T follicular helper cell (primary cell): ENCODE measurements at places on chromosomes 16 and 17.

DNA sequence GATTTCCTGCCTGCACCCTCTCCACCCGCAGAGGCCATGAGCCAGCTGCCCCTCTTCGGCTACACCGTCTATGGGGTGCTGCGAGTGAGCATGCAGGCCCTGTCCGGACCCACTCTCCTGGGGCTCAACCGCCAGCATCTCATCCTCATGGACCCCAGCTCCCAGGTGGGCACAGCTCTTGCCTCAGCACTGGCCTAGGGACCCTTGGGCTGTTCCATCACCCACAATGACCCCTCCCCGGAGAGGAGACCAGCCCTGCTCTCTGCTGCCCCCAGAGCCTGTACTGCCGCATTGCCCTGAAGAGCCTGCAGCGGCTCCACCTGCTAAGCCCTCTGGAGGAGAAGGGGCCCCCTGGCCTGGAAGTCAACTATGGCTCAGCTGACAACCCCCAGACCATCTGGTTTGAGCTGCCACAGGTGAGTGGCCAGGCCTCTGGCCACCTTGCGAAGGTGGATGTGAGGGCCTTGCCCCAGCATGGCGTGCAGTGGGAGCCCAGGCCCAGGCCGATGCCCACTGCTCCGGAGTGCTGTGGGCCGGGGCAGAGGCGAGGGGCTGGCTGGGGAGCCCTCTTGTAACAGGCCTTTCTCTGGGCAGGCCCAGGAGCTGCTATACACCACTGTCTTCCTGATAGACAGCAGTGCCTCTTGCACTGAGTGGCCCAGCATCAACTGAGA, 7.3 kb upstream of the SMIM5 start:
- DNase-seq, result no peak

DNA sequence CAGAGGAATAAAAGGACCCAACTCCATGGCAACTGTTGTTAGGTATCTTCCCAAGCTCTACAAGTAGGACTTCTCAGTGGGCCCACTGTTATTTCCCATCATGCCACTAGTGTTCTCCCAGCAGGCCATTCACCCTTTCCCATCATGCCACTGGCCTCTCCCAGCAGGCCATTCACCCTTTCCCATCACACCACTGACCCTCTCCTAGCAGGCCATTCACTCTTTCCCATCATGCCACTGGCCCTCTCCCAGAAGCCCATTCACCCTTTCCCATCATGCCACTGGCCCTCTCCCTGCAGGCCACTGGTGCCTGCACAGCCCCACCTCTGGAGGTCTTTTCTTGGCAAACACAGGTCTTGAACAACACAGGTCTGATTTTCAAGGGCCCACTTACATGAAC, 36.3 kb downstream of the IFT140 start:
- no peak for DNase-seq

- peak; percentile 58 for DNase-seq
Observed at GRCh38 chr17:82065638-82066303, at the start of gene DUS1L. DUS1L (minus strand) TSS chr17:82065804; CDS start chr17:82065059, 745 bp downstream.

- DNase-seq, result no peak
Observed at GRCh38 chr17:74645010-74645409, 21.5 kb upstream of the CD300E start.

DNA sequence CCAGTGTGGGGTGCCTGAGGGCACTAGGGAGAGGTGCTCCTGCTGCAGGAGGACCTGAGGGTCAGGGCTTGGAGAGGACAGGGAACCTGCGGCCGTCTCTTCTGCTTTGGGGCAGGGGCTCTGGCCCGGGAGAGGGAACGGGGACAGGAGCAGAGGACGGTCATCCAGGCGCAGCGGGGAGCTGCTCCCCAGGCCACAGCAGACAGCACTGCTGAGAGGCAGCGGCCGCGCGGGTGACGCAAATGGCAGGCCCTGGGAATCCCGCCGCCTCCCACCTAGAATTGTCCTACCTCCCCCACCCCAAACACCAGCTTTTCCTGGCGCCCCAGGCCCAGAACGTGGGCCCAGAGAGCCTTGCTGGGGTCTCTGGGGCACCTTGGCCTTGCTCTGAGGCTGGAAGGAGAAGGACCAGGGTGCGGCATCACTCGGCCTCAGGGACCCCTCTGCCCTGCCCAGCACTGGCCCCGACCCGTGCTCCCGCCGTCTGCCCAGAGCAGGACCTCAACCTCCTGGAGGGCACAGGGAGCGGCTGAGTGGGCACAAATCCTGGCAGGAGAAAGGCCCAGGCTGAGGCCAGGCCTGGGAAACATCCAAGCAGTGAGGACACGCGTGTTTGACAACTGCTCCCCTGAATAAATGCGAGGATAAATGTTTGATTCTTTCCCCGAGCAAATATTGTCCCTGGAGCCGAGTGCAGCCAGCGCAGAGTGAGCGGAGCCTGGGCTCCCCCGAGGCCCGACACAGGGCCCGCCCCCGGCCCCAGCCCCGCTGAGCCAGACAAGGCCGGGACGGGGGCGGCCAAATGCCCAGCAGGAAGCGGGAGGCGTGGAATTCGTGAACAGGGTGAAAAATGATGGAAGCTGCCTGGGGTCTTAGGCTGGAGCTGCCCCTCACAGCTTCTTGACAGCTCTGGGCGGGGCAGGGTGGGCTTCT, 8.5 kb downstream of the SSTR5 start:
- DNase-seq, result no peak

GRCh38 chr16:31377210-31377903, 15.8 kb upstream of the ITGAD start:
- DNase-seq, result no peak

DNA sequence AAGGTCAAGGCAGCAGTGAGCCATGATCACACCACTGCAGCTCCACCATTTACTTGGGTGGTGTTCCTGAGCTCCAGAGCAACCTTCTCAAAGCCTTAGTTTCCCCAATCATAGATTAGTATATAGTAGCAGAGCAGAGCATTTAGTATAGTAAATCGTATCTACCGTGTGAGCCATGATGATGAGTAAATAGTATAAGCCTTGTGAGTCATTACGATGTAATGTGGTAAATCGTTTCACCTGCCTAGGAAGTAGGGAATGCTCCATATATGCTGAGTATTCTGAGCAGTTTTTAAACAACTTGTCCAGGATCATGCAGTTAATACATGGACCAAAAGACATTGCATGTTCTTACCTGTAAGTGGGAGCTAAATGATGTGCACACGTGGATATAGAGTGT, 66.4 kb downstream of the SCNN1B start:
- no peak for DNase-seq

GRCh38 chr17:37512442-37513068, 22.9 kb downstream of the DUSP14 start:
- no peak for DNase-seq

DNA sequence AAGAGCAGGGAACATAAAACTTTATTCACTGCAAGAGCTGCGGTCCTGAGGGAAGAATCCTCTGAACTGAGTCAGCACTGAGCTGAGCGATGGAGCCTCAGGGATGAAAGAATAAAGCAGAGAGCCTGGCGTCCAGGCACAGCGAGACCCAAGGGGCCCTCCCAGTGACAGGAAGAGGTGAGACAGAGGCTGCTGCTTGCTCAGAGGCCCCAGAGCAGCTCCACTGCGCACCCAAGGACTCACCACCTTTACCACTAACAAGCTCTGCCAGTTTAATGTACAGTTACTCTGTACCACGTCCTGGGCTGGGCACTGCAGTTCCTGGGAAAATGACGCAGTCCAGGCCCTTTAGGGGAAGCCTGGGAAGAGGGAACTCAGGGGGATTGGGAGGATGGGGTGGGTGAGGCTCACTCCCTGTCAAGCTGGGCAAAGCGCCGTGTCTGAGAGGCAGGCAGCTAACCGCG, 5.6 kb downstream of the GFAP start:
- DNase-seq, result no peak

DNA sequence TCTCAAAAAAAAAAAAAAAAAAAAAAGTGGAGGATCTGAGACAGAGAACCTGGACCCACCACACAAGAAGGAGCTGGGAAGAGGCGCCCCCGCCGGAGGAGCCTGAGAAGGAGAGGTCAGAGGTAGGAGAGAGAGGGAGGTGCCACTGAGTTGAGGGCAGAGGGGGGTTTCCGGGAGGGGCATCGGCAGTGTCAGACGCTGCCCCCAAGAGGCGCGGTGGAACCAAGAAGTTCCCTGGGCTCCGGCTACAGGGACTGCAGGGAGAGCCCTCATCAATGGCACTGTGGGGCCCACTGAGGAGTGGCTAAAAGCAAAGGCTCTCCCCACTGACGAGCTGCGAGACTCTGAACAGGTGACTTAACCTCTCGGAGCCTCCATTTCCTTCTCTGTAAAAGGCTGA, 4.2 kb downstream of the CCDC42 start:
- DNase-seq, result peak; percentile 15

GRCh38 chr17:52388941-52389340, 230.4 kb upstream of the CA10 start:
- DNase-seq, result no peak

DNA sequence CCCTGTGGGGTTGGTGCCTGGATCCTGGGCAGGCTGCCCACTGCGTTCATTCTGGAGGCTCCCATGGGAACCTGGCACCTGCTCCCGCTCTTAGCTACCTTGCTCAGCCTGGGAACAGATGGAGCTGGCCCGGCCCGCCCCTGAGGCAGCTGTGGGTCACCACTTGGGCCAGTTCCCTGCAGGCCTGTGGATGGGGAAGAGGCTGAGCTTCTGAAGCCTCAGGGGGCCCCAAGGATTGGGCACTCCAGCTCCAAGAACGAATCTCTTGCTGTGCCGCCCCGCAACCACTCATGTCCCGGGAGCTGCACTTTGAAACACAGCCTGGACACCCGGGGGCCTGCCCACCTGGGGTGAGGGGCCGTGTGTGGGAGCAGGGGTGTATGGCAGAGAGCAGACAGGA, 37.7 kb downstream of the BAHCC1 start:
- no peak for DNase-seq

GRCh38 chr16:53372992-53373871, 61.0 kb upstream of the RBL2 start:
- DNase-seq, result peak; percentile 73

DNA sequence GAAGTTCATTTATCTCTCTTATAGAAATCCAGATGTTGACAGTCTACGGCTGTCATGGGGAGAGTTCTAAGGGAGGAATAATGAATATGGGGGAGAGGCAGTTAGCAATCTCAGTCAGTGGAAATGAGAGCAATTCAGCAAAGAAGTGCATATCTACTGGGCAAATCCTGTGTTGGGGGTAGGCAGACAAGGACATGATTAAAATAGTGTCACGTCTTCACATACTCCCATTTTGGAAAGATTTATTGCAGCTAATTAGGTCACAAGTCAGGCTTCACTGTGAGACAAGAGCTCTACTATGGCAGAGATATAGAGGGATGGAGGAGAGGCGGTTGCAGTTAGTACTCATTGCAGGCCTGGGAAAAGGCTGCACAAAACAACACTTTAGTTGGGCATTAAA, 29.8 kb downstream of the LRRC36 start:
- no peak for DNase-seq

- no peak for DNase-seq
Observed at GRCh38 chr16:49696414-49697101, 159.4 kb downstream of the ZNF423 start.

DNA sequence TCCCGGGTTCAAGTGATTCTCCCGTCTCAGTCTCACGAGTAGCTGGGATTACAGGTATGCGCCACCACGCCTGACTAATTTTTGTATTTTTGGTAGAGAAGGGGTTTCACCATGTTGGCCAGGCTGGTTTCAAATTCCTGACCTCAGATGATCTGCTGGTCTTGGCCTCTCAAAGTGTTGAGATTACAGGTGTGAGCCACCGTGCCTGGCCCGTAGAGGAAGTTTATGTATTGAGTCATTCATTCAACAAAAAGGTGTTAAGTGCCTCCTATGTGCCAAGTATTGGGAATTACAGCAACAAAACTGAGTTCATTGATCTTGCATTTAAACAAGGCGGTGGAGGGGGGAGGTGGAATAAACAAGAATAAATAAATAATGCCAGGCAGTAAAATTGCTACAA, 10.2 kb upstream of the CNOT1 start:
- no peak for DNase-seq

DNA sequence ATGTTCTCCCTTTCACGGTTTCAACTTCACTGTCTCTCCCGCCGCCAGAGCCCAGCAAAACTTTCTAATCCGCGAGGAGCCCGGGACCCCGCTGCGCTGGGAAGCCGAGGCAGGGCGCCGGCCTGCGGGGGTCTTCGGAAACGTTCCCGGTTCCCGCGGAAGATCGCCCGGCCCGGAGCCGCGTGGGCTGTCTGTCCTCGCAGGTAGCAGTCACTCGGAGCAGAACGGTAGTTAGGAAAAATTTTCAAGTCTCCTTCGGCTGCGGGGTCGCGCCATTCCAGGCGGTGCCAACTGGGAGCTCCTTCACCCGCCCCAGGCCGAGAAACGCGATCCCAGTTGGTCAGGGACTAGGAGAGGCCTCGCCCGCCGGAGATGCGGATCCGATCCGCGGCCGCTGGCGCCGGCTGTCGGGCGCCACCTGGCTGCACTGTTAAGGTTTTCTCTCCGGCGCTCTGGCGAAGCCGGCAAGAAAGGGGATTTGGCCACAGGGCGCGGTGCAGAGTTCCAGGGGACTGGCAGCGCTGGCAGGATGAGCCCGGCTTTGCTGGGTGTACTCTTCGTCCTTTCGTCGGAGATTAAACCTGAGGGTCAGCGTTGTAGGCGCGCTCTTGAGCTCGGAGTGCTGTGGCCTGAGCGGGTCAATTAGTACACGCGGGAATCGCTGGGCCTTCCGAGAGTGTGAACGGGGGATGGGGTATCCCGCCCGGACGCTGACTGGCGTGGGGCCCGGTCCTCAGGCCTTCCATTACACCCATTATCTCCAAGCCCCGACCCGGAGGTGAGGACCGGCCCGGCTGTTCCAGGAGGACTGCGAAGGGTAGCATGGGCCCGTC, 135.4 kb downstream of the KCNJ12 start:
- peak; percentile 45 for DNase-seq

- no peak for DNase-seq
Observed at GRCh38 chr17:74342224-74342623, 16.2 kb downstream of the KIF19 start.

DNA sequence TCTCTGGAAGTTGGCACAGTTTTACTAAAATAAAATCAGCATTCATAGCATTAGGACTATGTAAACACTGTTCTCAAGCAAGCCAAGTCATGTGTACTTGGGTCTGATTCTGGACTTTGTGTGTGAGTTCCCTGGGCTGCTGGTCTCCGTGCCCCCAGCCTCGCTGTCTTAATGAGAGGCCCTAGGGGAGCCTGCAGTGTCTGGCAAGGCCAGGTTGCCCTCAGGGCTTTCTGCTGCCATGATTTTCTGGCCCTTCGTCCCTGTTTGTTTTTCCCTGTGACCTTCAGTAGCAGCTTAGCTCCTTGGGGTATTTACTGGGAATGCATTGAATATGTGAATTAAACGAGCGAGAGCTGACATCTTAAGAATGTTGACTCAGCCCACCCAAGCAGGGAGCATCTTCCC, 161.8 kb downstream of the RPTOR start:
- DNase-seq, result no peak

DNA sequence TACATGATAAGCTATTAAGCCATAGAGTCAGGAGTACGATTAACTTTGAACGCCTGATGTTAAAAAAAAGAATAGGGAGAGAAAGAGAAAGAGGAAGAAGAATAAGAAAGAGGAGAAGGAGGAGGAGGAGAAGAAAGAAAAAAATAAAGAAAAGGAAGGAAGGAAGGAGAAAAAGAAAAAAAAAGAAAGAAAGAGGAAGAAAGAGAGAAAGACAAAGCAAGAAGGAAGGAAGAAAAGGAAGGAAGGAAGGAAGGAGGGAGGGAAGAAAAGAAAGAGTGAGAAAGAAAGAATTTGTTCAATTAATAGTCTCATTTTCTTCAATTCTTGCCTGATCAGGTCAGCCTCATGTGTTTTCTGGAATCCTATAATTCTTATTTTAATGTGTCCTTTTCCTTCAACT, 33.7 kb downstream of the HS3ST2 start:
- DNase-seq, result no peak
